Cardiac fibroblast (primary cell): ENCODE measurements at places on chromosomes 6 and 20.

- DNase-seq, result no peak
Observed at GRCh38 chr6:135633573-135633972, 136.0 kb upstream of the AHI1 start.

DNA sequence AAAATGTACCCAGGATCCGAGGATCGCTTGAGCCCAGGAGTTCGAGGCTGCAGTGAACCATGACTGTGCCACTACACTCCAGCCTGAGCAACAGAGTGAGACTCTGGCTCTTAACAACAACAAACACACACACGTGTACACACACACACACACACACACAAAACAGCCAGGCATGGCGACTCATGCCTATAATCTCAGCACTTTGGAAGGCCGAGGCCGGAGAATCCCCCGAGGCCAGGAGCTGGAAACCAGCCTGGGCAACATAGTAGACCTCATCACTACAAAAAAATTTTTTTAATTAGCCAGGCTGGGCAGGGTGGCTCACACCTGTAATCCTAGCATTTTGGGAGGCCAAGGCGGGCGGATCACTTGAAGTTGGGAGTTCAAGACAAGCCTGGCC lies 23.3 kb upstream of the ARFGEF2 start:
- DNase-seq, result peak; percentile 17

DNA sequence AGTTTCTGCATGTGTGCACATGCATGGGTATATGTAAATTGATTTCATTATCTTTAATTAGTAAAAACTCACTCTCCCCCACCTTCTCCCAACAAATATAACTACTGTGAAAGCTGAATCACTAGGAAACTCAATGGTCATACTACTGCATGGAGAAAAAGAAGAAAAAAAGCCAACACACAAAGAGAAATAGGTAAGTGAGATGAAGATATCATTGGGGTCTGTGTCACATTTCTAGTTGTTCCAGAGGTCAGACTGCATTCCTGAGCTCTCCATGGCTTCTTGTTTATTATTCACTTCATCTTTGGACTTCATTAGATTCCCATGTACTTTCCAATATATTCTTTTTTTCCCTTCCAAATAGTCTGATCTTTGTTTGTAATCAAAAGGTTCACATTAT lies 98.2 kb downstream of the PTPRK start:
- no peak for DNase-seq

DNA sequence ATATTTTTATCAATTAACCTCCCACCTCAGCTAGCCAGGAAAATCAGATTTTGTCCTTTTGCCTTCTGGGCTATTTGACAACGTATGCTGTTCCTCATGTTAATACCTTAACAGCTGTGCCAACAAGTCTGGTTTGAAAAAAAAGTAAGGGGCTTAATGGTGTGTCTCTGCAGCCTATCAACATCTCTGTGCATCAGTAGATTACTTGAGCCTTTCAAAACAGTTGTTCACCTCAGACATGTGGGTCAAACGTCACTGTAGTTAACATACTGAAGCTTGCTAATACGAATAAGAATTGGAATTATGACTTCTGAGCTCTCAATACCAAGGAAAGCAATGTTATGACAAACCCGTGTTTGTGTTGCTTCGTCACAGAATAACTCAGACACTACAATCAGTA lies 23.0 kb downstream of the CEP57L1 start:
- no peak for DNase-seq

GRCh38 chr6:139708337-139709199 lies 334.1 kb upstream of the CITED2 start:
- DNase-seq, result peak; percentile 89

- no peak for DNase-seq
Observed at GRCh38 chr20:25290646-25291431, 43.0 kb downstream of the PYGB start.

- no peak for DNase-seq
Observed at GRCh38 chr6:154901876-154902552, 93.1 kb upstream of the TIAM2 start.

DNA sequence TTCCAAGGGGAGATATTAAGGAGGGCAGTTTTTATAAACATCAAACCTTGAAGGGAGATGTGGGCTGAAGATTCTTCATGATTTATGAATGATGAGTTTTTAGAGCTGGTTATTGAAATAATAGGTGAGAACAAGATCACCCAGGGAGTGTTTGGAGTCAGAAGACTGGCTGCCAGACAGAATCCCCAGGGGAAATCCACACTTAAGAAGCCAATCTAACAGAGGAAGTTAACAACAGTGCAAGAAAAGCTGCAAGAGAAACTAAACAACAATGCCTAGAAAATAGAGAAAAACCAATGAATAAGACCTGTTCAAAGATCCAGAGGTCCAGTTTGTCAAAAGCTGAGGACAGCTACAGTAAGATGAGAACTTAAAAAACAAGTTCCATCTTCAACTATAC lies 167.9 kb upstream of the MAN1A1 start:
- DNase-seq, result peak; percentile 40

GRCh38 chr20:37945091-37945547 lies 42.2 kb downstream of the VSTM2L start:
- no peak for DNase-seq

- DNase-seq, result no peak
Observed at GRCh38 chr20:17608701-17609497, 39.0 kb downstream of the DSTN start.

- no peak for DNase-seq
Observed at GRCh38 chr6:35023091-35024000, 117.8 kb downstream of the TCP11 start.

- no peak for DNase-seq
Observed at GRCh38 chr6:105807905-105808304, 278.2 kb upstream of the PRDM1 start.

DNA sequence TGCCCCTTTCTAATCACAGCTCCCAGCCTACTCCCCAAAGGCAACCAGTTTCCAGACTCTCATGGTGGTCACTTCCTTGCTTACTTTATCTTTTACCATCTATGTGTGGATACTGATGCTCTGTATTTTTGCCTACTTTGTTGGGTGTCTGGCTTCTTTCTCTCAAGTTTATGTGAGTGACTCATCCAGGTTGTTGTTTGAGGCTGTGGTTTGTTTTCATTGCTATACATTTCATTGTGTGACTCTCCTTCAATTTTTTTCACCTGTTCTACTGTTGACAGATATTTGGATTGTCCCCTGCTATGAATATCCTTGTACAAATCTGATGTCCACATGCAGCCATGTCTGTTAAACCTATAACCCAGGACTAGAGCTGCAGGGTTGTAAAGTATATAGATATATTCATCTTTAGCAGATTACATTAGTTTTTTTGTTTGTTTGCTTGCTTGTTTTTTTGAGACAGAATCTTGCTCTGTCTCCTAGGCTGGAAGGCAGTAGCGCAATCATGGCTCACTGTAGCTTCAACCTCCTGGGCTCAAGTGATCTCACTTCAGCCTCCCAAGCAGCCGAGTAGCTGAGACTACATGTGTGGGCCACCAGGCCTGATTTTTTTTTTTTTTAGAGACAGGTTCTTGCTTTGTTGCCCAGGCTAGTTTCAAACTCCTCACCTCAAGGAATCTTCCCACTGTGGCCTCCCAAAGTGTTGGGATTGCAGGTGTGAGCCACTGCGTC lies 72.9 kb upstream of the EEF1E1 start:
- DNase-seq, result no peak

- no peak for DNase-seq
Observed at GRCh38 chr6:85116475-85116874, 333.4 kb upstream of the NT5E start.

- DNase-seq, result peak; percentile 77
Observed at GRCh38 chr6:27472182-27472616, 706 bp downstream of the ZNF184 start.

- no peak for DNase-seq
Observed at GRCh38 chr6:114955363-114955762, 612.5 kb upstream of the HS3ST5 start.

- peak; percentile 74 for DNase-seq
Observed at GRCh38 chr20:19583532-19584175, 174.4 kb upstream of the RIN2 start.
